ENCODE measurements at places on chromosomes 1 and 21.

DNA sequence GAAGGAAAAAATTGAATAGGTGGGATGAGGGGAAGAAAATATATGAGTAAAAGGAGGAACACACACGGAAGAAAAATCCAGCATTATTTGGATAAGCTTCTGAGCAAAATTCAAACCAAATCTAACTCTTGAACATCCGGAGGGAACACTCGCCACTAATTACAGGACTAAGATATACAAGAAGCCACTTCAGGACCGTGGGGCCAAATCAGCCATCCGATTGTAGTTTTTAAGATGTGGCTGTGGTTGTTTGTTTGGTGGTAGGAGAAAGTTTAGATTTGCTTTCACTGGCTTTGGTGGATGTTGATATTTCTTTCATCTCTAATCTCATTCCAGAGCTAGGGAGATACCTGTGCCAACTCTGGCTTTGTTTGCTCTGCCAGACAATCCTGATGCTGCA lies 43.7 kb upstream of the ADAMTS1 start:
- no peak for DNase-seq

DNA sequence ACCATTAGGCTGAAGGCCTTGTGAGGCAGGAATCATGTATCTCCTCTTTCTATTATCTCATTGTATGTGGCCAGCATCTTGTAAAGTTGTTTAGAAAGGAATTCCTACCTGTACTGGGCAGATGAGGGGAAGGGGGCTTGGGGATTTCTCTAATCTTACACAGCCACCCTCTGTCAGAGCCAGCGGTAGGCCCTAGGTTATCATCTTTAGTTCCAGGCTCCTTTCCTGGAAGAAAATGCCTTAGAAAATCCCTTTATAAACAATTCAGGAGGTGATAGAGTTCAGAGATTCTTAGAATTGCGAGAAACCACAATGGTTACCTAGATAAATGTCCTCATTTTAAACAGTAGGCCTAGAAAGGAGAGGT lies 35.2 kb downstream of the DPT start:
- DNase-seq: no peak

- DNase-seq: no peak
Measured at GRCh38 chr1:81662913-81663526, 137.7 kb upstream of the ADGRL2 start.

DNA sequence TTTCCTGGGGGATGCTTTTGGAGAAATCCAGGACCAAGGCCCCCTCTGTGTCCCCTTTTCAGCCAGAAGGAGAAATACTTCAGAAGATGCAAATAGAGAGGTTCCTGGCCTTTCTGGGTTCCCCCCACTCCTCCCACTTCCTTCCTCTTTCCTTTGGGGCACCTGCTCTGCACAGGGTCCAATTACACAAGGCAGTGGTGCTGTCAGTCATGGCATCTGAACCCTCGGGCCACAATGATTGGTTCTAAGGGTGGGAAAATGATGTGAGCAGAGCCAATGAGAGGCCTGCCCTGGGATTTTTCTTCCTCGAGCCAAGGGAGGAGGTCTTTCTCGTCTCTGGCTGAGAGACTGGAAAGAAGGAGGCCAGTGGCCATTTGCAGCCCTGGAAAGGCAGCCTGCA lies 282.2 kb downstream of the NPHP4 start:
- DNase-seq: no peak

DNA sequence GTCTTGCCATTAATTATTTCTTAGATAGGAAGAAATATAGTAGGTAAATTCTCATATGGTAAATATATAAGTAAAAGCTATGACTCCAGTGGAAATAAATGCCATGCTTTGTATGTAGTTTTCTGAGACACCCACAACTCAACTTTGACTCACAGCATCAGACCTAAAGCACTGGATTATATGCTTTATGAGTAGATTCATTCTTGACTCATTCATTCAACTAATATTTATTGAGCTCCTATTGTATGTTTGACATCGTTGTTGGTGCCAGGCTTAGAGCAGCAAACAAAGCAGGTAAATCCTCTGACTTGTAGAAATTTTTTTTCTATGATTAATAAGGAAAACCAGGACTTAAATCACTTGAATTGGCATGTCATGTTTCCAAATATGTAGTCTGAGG lies 211.4 kb downstream of the PTPRC start:
- DNase-seq: no peak

GRCh38 chr21:43278766-43279577 lies 110.2 kb downstream of the CRYAA start:
- no peak for DNase-seq

DNA sequence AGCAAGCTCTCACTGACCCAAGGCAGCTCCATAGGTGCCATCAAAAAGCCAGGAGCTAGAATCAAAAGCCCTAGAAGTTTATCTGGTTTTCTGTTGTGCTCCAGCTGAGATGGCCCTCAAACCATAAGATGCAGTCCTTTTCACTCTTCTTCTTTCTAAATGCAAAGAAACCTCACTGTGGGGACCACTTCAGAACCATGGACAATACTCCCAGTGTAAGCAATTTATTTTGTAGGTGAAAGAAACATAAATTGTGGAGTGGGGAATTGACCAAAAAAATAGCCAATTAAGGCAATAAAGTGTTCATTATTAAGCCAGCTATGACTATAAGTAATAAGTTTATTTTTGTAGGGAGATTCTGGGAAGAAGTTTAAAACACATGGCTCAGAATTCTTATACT lies 1399.9 kb downstream of the PLA2G4A start:
- no peak for DNase-seq

GRCh38 chr1:26779098-26779668 lies 8.6 kb upstream of the PIGV start:
- DNase-seq: no peak

DNA sequence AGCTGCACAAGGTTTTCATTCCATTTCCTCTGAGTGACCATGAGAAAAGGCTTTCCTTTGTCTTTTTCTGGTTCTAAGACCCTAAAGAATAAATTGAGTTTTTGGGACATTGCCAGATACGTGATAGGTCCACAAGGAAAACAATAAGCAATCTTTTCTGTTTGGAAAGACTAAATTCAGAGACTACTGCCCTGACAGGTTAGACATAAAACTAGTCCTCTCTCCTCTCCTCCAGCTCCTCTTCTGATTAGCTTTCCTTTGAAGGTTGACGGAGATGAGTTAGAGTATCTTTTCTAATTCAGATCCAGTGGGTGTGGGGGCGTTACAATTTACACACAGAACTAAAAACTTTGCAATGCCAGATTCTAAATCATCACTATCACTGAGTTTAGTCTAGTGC lies 57.8 kb upstream of the C1orf53 start:
- DNase-seq: no peak

DNA sequence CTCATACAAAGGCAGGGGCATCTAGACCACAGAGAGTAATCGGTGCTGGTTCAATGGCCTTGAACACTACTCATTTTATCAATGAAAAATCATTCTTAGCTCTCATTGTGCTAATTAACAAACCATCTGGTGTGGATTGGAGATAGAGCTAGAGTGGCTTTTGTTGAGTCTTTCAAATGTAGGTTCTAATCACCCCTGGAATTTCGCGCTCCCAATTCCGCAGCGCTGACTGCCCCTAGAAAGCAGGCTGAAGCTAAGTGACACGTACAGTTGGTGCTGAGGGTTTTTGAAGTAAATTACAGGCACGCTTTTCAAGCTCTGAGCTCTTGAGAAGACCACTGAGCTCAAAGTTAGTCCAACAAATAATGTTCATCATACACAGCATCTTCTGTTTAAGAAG lies 31.2 kb upstream of the CA6 start:
- DNase-seq: no peak

- no peak for DNase-seq
Measured at GRCh38 chr1:55141295-55141893, 73.8 kb downstream of the USP24 start.

GRCh38 chr1:39509360-39510009 lies 18.0 kb downstream of the BMP8A start:
- no peak for DNase-seq

GRCh38 chr1:98749152-98749756 lies 87.7 kb downstream of the SNX7 start:
- no peak for DNase-seq

DNA sequence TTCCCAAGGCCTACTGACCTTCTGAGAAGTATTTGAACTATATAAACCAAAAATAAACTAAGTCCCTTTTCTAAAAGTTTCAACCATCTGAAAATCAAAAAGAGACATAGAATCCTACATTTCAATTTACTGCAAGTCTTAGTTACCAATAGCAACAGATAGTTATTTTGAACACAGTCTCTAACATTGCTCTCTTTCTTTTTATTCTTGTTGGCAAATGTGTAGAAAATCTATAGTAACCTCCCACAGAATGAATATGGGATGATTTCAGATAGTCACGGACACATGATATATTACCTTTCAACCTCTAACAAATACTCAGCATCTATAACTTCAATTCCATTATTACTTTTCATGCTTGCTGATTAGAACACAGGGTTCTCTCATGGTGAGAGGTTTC lies 68.9 kb upstream of the RAB3GAP2 start:
- DNase-seq: no peak

Measured in activated CD4-positive, CD25-positive, alpha-beta regulatory T cell treated with anti-CD3 and anti-CD28 coated beads, Interleukin-2, amount 50 U/mL, for 16 hours (primary cell).